ENCODE measurements at places on chromosomes 2 and 18. TPM values are rescaled to one million over a fixed set of nuclear protein-coding genes. Genes with fewer than 3 reads are reported as not detected.
A peak's percentile ranks its signal among the peaks of the same experiment; 100 is the strongest.

Gene LNPK
- total RNA-seq = 46.0 TPM

GRCh38 chr2:171293661-171294060 lies 133.0 kb upstream of the TLK1 start:
- no peak for DNase-seq

GRCh38 chr18:55839343-55839742 lies 251.4 kb upstream of the TCF4 start:
- DNase-seq = peak; percentile 85

Gene RBM43
- total RNA-seq = 3.0 TPM

GRCh38 chr18:59029663-59030429 lies 109.8 kb upstream of the SEC11C start:
- DNase-seq = no peak

DNA sequence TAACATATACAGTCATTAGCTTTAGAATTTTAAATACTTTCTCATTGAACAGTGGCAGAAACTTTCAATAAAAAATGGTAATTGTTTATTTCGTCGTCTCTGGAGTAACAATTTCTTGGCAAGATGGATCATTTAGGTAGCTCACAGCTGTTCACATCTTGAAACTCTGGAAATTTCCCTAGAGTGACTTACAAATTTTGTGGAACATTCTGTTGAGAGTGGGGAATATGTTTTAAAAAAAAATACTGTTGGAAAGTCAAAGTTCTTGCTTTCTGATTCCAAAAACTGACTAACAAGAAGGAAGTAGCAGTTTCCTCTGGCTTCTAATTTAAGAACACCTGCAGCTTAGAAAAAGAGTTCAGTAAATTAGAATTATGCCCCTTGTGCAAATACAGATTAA lies 11.2 kb upstream of the CALCRL start:
- no peak for DNase-seq

- no peak for DNase-seq
Observed at GRCh38 chr2:171400395-171400794, 33.4 kb downstream of the METTL8 start.

Gene SLC35F6
- 34.8 TPM for total RNA-seq

Gene UGT1A10
- total RNA-seq = not detected

Gene CTLA4
- not detected for total RNA-seq

GRCh38 chr2:183179156-183179555 lies 54.9 kb downstream of the NUP35 start:
- DNase-seq = no peak

DNA sequence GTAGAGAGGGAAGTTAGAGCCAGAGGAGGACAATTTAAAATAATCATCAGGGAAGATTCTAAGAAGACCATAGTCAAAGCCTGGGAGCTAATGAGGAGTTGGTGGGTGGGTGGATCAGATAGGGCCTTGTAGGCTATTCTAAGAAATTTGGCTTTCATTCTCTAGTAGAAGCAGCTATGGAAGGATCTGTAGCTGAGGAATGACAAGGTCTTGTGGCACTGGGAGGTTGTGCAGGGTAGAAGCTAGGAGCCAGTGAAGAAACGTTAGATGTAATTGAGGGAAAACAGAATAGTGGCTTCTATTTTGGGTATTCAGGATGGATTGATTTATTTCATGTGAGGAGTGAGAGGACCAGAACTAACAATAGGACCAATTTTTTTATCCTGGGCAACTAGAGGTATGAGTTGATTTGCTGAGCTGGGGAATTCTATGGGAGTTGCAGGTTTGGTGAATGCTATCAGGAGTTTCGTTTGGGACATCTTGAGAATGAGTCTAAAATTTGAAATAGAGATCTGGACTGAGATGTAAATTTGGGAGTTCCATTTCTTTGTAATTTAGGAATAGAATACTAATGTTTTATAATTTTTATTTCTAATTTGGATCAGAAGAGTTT lies 371.9 kb downstream of the PARD3B start:
- no peak for DNase-seq

Gene TUBB8B
- total RNA-seq = not detected

Gene SLC30A3
- not detected for total RNA-seq

Gene SPP2
- total RNA-seq = not detected

Gene GPR39
- total RNA-seq = 3.8 TPM

DNA sequence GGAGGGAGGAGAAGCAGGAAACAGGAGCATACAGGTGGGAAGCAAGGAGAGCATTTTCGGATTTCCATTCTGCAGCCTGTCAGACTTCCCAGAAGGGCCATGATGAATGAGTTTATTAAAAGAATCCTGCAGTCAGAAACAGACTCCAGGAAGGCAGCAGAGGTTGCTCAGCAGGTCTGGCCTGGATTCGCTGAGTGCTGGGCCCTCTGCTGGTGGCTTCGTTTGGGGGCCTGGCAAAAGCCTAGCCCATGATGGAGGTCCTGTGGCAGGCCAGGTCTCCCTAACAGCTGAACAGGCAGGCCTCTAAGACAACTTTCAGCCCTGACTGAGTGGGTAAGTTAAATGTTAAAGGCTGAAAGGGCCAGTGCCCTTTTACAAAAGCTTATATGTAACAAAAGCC lies 108.2 kb upstream of the CAPN13 start:
- DNase-seq = no peak

Gene AP1S3
- 1.8 TPM for total RNA-seq

Gene PHOSPHO2
- 2.1 TPM for total RNA-seq

GRCh38 chr2:67500541-67500940 lies 103.4 kb downstream of the ETAA1 start:
- no peak for DNase-seq

GRCh38 chr2:207688597-207688996 lies 22.8 kb upstream of the CCNYL1 start:
- no peak for DNase-seq

DNA sequence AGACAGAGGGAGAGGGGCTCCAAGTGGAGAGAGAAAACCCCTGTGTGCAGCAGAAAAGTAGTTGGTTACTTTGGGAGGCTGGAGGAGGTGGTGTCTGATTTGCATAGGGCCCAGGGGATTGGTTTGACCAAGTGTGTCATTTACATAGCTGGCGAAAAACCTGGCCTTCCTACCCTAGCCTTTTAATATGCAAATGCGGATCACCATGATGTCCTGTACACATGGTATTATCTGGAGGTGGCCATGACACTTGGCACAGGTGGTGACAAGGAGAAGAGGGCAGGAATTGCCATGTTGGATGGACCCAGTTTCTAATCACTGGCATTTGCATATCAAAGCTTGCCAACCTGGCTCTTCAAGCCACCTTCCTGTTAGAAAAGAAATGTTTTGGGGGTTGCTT lies 120.8 kb upstream of the CHAC2 start:
- no peak for DNase-seq

- no peak for DNase-seq
Observed at GRCh38 chr2:146931109-146931508, 913.7 kb upstream of the ACVR2A start.

DNA sequence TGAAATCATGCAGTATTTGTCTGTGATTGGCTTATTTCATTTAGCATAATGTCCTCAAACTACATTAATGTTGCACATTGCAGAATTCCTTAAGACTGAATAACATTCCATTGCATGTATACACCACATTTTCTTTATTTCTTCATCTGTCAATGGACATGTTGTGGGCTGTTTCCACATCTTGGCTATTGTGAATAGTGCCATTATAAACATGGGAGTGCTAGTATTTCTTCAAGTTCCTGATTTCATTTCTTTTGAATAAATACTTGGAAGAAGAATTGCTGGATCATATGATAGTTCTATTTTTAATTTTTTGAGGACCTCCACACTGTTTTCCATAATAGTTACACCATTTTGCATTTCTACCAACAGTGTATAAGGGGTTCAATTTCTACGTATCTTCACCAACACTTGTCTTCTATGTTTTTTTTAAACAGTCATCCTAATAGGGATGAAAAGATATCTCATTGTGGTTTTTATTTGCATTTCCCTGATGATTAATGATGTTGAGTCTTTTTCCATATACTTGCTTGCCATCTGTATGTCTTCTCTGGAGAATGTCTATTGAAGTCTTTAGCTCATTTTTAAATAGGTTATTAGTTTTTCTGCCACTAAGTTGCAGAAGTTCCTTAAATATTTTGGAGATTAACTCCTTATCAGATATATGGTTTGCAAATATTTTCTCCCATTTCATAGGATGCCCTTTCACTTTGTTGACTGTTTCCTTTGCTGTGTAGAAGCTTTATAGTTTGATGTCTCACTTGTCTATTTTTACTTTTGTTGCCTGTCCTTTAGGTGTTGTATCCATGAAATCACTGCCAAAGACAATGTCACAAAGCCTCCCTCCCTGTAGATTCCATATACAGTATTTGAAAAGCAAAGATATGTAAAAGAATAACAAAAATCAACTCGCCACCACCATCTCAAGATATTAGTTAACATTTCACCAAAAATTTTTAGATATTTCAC lies 14.6 kb downstream of the FBXO11 start:
- DNase-seq = no peak

DNA sequence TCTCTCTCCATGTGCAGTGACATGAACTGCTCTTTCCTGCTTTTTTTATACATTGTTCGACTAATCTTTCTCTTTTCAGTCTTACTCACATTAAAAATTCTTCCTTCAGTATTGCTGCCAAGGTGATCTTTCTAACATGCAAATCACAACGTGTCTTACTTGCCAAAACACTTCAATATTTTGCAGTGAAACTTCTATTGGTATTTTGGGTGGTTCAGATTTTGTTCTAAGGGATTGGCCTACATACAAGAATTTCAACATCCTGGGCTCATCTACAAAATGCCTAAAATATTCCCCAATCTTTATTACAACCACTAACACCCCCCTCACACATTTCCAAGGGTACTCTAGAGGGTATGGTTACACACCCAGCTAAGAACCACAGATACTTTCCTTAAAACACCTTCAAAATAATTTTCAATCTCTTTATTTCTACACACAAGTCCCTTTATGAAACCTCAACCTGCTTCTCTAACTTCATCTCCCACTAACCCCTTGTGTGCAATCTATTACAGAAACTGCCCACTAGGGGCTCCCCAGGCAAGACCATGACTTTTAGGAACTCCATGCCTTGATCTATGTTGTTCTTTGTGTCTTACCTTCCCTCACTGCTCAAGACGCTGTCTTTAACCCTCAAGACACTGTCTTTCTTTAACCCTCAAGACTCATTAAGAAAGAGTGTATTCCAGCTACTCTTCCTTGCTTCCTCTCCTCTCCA lies 50.9 kb downstream of the COL3A1 start:
- no peak for DNase-seq

- DNase-seq = no peak
Observed at GRCh38 chr2:9297156-9297555, 90.5 kb downstream of the ASAP2 start.

DNA sequence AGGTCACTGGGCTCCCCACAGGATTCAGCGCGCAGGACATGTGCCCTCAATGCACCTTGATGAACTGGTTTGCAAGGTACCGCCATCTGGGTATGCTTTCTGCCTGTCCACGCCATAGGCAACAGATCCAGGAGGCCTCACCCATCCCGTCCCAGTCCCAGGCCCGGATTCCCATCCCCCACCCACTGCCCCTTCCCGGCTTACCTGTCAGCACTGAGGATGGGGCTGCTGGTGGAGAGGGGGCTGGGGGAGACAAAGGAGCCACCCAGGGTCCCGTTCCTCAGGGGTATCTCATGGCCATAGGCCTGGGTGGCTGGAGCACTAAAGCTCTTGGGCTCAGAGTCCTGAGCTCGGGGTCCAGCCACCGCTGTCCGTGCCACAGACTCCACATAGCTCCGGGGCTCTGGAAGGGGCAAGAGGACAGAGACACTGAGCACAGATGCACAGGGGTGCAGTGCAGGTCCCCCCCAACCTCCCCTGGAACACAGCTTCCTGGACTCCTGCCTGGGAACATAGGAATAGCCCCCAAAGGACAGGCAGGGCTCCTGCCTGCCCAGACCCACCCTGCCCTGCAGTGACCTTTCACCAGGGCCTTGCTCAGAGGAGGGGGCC lies 181.2 kb downstream of the TNS1 start:
- DNase-seq = no peak

Gene DCC
- total RNA-seq = not detected

DNA sequence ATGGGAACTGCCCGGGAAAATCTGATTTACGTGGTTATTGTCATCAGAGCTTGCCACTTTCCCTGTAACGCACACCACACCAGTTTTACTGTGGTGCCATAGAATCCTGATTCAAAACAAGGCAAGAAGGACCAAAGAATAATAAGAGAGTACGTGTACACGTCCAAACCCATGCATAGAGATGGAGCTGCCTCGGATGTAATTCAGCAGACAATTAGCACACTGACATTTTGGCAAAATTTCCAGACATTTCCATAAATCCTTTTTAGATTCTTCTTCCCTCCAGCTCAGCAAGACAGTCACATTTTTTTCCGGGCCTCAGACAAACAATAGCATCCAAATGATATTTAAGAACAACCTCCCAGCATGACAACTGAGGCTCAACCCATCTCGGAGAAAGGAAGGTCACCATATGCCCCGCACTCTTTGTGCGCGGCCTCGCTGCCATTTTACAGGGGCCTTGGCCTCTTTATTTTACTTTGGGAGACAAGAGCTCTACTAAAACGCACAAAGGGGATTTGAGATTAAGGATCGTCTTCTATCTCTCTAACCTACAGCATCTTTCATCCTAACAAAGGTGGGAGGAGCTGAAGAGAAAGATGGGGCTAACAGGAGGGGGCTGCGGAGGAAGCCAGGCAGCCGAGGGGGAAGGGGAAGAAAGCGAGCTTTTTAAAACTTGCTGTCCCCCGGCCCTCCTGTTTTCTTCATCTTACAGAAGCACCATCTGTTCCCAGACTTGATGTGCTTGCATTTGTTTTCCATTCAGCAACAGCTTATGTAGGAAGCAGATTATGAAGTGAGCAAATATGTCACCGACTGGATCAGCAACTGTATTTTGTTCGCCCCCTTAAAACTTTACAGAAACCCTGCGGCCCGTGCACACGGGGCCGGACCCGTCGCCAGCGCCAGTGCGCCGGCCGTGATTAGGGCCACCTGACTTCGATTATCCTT lies 61.0 kb downstream of the CDCA7 start:
- DNase-seq = no peak

GRCh38 chr2:67560771-67561456 lies 163.8 kb downstream of the ETAA1 start:
- peak; percentile 28 for DNase-seq

Gene TUBA3E
- not detected for total RNA-seq

All from LHCN-M2 (cell line).